Muscle of arm (tissue), 14 donors: ENCODE measurements at places on chromosomes 12 and 14.

DNA sequence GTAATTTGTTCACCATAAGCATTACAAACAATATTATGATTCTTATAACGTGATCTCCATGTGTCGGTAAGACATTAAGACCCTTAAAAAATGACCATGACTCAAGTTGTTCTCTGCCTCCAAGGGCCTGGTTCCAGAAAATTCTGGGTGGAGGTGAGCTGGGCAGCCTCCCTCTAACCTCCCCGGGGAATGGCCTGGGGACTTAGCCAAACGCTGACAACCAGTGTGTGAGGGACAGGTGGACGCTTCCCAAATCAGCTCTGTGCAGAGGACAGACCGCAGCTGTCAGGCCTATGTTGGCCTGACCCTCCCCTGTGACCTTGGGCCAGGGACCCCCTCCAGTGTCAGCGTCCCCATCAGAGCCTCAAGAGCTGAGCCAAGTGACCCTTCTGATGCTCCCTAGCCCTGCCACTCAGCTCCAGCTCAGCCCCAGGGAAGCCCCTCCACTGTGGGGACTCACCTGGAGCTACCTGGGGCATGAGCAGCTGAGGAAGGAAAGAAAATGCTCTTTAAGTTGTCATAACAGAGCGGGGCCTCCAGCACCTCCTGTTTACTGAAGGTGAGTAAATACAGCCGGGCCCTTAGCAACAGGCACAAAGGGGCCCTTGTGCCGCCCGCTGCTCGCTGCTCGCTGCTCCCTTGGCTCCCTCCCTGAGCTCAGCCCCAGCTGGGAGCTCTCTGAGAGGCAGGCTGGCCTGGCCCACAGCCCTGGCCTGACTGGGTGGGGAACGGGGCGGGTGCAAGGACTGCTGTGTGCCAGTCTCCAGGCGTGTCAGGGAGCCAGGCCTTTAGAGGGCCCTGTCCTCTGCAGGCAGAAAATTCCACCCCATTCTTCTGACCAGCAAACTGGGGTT, 116.6 kb downstream of the CALM1 start:
- DNase-seq = peak; percentile 49

GRCh38 chr12:79765157-79765556, 74.4 kb upstream of the PAWR start:
- DNase-seq = no peak

DNA sequence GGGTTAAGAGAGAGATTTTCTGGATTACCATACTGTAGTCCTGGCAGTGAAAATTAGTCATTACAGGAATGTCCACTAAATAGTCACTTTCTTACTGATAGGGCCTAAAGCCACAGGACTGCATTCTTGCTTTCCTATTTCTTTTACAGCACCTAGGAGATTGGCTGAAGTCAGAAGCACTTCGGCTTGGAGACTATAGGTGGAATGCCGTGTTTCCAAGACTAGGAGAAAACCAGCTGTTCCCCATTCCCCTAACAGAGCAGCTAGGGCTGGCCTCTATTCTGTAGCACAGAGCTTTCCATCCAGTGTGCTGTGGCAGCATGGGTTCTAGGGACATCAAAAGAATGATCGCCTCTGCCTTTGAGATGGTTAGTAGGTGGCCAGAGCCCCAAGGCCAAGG, 15.1 kb downstream of the PIGH start:
- no peak for DNase-seq

DNA sequence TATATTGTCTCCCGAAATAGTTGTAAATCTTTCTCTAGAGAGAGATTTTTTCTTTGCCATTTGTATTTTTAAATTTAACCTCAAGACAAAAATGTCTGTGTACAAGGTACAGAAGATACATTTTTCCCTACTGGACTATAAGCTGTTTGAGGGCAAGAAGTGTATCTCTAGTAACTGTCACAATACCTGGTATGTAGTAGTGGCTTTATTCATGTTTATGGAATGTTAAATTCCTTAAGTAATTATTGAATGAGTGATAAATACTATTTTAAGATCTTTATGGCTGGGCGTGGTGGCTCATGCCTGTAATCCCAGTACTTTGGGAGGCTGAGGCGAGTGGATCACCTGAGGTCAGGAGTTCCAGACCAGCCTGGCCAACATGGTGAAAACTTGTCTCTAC, 24.4 kb upstream of the CDK17 start:
- no peak for DNase-seq

DNA sequence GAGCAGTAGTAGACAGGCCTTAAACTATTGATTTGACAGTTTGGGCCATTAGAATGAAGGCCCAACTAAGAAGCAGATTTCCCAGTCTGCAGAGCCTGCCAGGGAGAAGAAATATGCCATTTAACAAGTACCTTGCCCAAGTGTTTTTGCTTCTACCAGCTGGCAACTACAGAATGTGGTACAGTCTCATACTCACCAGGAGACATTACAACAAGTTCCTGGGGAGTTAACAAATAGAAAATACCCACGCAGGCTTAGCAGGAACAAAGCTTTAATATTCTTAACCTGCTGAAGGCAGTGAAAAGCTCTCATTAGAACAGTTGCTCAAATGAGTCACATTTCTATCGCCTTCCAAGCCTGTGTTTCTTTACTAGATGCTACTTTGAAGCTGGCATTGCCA, 241.0 kb downstream of the TMEM117 start:
- no peak for DNase-seq

GRCh38 chr12:16350682-16351081, 3.2 kb downstream of the MGST1 start:
- no peak for DNase-seq

GRCh38 chr12:41254004-41254914, 66.1 kb downstream of the PDZRN4 start:
- no peak for DNase-seq

GRCh38 chr12:67449591-67450052, 180.5 kb downstream of the CAND1 start:
- no peak for DNase-seq

GRCh38 chr12:65681226-65681625, 143.1 kb upstream of the HMGA2 start:
- DNase-seq = no peak

DNA sequence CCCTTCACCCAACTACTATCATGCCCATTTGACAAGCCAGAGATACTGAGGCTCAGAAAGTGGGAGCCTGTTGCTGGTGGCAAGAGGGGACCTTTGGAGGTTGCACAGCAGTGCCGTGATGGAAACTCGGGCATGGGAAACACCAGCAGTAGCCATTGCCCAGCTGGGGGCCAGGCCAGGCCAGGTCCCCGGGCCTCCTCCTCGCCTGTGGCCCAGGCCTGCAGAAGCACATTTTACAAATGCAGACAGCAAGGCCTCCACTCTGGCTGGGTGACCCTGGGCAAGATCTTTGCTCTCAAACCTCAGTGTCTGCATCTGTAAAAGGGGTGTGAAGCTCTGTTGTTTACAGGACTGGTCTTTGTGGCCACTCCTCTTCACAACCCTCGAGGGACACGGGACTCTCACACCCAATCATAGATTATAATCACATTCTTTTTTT, 4.5 kb upstream of the SH2B3 start:
- no peak for DNase-seq

GRCh38 chr14:35438910-35439713, 34.6 kb upstream of the NFKBIA start:
- DNase-seq = no peak

GRCh38 chr12:31572900-31573600, 17.9 kb downstream of the DENND5B start:
- no peak for DNase-seq

- no peak for DNase-seq
Measured at GRCh38 chr14:72583316-72584272, 310.3 kb downstream of the DPF3 start.

DNA sequence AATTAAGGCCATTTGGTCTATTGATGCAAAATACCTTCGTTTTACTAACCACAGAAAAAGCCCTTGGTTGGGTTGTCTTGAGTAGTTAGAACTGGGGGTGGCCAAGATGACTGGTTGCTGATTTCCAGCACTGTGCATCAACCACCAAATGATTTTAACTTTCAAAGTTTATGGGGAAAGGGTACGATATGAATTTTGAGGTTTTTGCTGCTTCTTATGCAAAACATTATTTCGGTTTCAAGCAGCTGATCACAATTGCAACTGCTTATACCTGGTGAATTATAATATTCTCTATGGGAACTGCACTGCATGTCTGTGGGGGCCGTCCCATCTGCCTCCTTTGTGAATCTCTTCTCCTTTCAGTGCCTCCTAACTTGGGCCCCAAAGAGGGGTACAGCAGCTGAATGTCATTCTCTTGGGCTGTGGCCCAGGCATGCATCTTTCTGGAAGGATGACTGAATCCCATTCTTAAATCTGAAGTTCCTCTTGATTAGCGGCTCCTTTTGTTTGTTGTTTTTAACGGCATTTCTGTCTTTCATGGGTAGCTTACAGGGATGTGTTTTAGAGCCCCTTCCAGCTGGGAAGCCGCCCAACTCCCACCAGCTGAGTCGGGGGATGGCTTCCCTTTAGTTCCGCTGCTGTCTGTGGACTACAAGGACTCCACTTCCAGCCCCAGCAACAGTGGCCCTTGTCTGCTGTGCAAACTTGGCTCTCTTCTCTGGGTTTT, 479.8 kb downstream of the ZFP36L1 start:
- DNase-seq = no peak

DNA sequence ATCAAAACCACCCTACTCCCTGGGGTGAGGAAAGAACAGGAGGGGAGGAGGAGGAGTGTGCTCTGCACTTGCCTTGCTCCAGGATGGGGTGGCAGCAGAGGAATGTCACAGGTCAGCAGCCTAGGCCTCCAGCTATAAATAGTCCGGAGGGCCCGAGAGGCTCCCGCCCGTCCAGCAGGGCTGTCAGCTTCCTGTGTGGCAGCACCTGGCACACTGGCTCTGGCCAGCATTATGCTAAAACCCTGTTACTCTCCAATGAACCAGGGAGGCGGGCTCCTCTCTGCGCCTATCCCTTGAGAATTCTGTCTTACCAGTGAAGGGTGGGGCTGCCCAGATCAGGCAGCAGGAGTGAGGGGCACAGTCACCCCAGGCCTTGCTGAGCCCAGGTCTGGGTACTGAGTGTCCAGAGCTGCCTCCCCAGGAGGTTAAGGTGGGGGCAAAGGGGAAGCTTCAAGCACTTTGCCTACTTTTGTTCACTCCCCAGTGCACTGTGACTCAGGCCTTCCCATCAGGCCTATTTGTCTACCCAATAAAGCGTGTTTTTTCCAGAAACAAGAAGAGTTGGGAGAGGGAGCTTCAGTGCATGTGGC, 1.2 kb upstream of the COX14 start:
- no peak for DNase-seq

- no peak for DNase-seq
Measured at GRCh38 chr12:48018618-48018995, 14.3 kb upstream of the COL2A1 start.

GRCh38 chr12:131208425-131208824, 254.7 kb downstream of the ADGRD1 start:
- DNase-seq = no peak

- no peak for DNase-seq
Measured at GRCh38 chr12:80641936-80642335, 65.5 kb upstream of the MYF6 start.

DNA sequence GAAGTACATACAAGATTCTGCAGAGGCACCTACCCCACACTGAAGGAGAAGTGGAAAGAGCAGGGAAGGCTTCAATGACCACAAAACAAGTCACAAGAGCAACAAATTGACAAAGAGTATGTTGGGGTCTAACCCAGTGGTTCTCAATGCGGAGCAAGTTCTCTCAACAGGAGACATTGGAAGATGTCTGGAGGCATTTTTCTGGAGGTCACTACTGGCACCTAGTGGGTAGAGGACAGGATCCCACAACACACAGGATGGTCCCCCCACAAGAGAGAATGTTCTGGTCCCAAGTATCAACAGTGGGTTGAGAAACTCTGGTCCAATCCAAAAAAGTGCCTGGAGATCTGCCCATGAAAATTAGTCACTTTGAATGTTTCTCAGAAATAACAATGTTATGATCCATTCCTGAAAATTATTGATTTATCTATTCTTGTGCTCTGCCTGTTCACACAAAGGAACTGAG, 3.4 kb downstream of the SSH1 start:
- DNase-seq = no peak

DNA sequence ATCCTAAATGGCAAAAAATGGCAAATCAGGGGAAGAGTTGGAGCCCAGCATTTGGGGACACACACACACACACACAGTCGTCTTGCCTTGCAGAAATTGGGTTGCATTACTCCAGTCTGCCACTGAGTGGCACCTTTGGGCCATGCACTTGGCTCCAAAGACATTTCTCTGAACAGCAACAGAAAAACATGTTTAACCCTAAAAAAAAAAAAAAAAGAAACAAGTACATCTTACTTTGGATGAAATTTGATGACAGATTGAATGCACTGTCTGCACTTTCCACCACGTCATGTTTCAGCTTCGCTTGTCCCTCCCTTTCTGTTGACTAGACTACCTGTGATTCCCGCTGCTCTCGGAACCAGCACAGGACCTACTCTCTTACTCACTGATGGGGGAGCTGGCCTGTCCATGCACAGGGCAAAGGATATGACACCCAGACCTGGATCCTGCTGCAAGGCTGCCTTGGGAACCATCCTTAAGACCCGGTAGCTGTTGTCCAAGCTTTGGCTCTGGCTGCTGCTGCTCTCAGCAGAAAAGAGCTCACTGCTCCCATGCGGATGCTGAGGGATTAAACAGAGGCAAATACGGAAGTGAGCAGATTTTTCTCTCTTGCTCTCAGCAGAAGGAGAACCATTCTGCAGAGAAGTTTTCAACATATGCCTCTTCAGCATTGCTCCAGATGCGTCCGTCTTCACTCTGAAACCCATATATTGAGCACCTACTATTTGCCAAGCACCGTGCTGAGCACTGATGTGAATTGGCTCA, 376.8 kb downstream of the DPF3 start:
- DNase-seq = peak; percentile 87

GRCh38 chr12:112368856-112369255, 13.4 kb downstream of the HECTD4 start:
- no peak for DNase-seq

- DNase-seq = no peak
Measured at GRCh38 chr14:63243646-63244045, 39.4 kb downstream of the RHOJ start.

DNA sequence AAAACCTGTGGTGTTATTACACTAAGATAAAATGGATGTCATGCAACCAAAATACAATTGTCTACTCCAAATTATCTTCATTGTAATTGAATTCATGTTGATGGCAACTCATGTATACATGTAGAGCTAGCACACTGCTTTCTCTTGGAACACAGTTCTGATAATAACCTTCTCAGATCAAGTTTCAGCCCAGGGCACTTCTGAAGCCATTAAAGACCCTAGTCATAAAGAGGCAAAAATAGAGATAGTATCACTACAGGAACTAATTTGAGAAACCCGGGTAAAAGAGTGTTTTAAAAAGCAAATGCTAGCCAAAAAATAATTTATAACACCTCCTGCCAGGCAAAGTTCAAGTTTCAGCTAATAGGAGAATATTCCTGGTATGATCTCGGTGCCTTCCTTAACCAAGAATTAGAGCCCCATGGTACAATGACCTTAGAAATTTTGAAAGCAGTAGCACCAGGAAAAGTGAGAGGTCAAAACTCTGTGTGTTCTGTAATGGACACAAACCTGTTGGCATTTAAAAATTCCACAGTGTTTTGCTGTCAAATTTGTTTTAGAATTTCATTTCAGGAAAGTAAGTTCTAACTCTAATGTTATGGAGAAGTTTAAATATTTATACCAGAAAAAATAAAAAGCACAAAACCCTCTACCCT, 105.0 kb upstream of the FRMD6 start:
- DNase-seq = no peak
